ENCODE measurements at places on chromosomes 4 and X.

- DNase-seq = no peak
These were observed 80.5 kb upstream of the ADGRA3 start for GRCh38 chr4:22596409-22596808.

- no peak for DNase-seq
These were observed 69.6 kb downstream of the SPANXN4 start for GRCh38 chrX:143095321-143095720.

DNA sequence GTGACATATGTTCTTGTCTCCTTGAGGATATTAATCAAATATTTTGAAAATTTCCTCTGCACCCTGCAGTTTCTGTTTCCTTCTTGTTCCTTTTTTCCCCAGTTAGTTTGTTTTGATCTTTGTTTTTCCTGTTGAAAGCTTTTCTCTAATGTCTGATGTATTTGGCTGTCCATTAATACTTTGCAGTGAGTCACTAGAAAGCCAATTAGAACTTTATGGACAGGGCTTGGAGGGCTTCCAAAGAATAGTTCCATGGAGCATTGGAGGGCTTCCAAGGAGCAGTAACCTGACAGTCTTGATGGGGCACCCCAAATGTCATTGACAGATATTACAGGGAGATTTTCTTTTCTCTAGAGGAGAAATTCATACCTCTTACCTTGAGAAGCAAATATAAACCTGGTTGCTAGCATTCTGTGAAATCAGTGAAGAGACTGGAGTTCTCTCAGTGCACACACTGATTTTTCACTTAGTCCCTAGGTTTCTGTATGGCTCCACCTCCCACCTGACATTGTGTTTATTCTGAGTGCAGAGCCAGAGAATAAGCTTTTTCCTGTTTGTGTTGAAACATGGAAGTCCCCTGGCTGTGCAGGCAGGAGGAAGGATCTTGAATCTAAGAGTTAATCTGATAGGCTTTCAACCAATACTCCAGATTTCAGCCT is 26.5 kb downstream of the SPARCL1 start:
- no peak for DNase-seq

- DNase-seq = no peak
These were observed 334.9 kb downstream of the DCTD start for GRCh38 chr4:182582245-182582644.

- no peak for DNase-seq
These were observed 102.5 kb downstream of the GEMIN8 start for GRCh38 chrX:13927175-13927574.

- no peak for DNase-seq
These were observed 155.2 kb upstream of the MSX1 start for GRCh38 chr4:4704267-4704666.

- DNase-seq = no peak
These were observed 22.4 kb upstream of the STIM2 start for GRCh38 chr4:26837993-26838842.

DNA sequence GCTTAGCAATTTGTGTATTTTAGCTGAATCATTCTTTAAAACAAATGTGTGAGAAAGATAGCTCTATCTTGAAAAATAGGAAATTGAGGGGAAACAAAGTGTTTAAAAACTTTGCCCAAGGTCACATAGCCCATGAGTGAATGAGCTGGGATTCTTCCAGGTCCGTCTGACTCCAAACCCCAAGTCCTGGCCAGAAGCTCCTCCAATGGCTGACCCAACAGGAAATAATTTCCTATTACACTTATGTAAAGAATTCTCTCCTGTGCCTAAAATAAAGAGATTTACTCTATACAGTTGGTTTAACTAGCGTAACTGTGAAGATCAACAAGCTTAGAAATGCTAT is 287.6 kb downstream of the ARHGAP24 start:
- no peak for DNase-seq

GRCh38 chrX:2342281-2342688 is 158.5 kb downstream of the DHRSX start:
- no peak for DNase-seq

GRCh38 chr4:14627038-14627437 is 375.2 kb upstream of the CPEB2 start:
- DNase-seq = no peak

DNA sequence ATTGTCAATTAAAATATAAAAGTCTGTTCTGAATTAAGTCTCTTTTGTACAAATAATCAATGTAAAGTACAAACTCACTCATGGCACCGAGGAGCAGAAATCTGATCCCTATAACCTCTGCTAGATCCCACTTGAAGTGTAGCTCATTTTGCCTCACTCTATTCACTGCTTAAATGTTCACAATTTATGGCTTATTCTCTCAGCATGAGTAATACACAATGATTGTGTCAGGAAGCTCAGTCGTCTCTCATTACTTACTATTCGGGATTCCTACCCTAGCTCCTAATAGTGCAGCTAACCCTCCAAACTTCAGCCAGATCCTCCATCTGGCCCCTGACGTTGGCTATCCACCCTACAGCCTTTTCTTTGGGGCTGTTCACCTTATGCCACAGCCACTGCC is 4.7 kb upstream of the AMMECR1 start:
- DNase-seq = no peak

GRCh38 chrX:73765776-73766430 is 202.9 kb downstream of the CHIC1 start:
- no peak for DNase-seq

- no peak for DNase-seq
These were observed 251.6 kb downstream of the QDPR start for GRCh38 chr4:17260166-17260907.

DNA sequence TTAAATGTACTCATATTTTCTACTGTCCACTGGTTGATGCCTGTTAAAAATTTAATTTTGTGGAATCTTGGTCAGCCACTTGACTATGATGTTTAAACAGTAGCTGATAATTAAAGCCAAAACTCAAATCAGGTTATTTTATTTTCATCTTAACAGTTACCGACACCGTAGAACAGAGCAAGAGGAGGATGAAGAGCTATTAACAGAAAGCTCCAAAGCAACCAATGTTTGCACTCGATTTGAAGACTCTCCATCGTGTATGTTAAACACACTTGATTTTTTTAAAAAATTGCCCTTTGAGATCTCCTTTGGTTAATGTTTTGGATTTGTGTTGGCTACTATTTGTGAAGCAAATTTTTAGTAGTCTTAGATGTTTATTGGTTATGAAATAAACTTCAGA is 10.7 kb downstream of the SMARCA5 start:
- no peak for DNase-seq

- no peak for DNase-seq
These were observed 53.0 kb downstream of the OSTC start for GRCh38 chr4:108703370-108703769.

DNA sequence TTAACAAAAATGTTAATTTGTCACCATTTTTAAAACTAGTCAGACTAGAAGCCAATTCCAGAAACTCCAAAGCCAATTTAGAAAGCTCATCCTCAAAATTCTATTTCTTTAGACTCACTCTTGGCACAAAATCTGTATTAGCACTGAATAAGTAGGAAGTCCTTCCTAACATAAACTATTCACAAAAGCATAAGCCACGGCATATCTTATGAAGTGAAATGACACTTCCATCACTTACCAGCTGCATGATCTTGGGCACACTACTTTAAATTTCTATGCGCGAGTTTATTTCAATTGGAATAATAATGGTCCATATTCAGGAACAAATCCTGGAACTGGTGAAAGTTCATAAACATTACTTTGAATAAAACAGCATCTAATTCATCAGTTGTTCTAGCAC is 1544.0 kb downstream of the TECRL start:
- no peak for DNase-seq

GRCh38 chr4:153520801-153521329 is 54.7 kb downstream of the TMEM131L start:
- DNase-seq = no peak

DNA sequence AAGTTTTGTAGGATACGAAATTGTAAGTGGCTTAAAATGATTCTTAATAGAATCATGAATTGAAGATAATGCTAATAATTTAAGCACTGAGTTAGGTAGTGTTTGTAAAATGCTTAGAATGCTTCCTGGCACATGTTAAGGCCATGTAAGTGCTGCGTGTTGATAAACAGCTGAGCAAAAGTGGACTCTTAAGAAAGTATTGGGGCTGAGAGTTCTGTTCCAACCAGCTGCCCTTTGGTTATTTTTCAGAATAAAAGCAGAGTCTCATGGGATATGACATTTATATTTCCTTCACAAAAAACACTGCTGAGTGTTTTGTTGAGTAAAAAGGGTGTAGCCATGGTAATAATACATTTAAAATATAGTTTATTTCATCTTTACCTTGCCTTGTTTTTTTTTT is 42.5 kb downstream of the HTT start:
- DNase-seq = no peak

GRCh38 chr4:38491854-38492478 is 172.0 kb upstream of the KLF3 start:
- no peak for DNase-seq

GRCh38 chr4:164888096-164888715 is 11.2 kb downstream of the APELA start:
- no peak for DNase-seq

DNA sequence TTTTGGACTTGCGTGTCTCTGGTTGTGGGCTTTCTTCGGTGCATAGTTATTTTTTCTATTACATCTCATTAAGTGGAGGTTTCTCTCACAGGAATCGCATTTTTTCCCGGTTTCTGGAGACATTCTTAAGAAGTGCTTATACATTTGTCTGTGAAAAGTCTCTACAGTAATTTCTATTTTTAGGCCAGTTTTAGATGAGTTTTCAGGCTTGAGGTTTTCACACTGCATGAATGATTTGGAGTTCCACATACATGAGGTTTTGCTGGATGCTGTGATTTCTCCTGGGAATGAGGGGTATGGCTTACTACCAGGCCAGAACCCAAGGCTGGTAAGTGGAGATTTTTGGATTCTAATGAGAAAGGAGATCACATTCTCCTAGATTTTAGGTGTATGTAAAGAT is 422.6 kb upstream of the SLIT2 start:
- DNase-seq = no peak

- DNase-seq = no peak
These were observed 90.5 kb downstream of the TBL1X start for GRCh38 chrX:9555354-9555753.

DNA sequence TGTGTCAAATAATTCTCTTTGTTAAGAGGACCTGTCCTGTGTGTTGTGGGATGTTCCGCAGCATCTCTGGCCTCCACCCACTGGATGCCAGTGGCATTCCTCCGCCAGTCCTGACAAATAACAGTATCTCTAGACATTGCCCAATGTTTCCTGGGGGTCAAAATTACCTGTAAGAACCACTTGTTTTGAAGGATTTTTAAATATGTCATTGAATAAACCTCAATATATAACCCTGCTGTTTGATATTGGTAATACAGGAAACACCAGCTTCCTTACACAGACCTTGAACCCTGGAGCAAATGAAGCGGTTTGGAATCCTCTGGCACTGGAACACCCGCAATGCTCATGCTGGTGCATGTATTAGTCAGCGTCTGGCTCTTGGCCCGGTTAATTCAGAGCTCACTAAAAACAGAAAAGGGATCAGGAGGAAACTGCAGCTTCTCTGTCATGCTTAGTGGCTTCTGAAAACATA is 101.3 kb downstream of the TBL1X start:
- no peak for DNase-seq

DNA sequence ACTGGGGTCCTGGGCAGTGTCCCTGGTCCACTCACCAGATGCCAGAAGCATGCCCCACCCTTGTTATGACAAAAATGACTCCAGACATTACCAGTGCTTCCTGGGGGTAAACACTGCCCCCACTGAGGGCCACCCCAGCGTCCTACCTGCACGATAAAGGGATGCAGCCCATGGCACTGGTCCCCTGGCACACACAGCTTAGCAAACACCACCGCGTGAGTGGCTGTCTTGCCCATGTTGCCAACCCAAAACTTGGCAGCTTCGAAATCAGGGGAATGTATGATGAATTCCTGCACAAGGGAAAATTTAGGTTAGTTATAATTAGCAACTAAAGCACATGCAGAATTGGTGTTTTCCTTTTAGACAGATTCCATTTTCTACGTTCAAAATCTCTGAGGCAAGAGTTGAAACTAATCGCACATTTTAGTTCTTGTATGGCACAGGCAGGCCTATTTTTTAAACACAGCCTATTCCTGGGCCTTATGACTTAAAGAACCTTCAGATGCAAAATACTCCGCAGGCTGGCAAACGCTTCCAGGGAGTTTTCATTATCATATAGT is 30.4 kb downstream of the ACOX3 start:
- no peak for DNase-seq

- no peak for DNase-seq
These were observed 12.3 kb downstream of the UGDH start for GRCh38 chr4:39514888-39515401.

GRCh38 chrX:135009057-135009610 is 13.2 kb downstream of the RTL8B start:
- no peak for DNase-seq

GRCh38 chr4:137608085-137608484 is 75.8 kb upstream of the PCDH18 start:
- no peak for DNase-seq

GRCh38 chr4:65651751-65652150 is 18.5 kb downstream of the EPHA5 start:
- DNase-seq = no peak

GRCh38 chrX:153885208-153885787 is 675 bp downstream of the L1CAM start:
- DNase-seq = no peak

- no peak for DNase-seq
These were observed 76.7 kb upstream of the TMEM150C start for GRCh38 chr4:82638479-82638878.

DNA sequence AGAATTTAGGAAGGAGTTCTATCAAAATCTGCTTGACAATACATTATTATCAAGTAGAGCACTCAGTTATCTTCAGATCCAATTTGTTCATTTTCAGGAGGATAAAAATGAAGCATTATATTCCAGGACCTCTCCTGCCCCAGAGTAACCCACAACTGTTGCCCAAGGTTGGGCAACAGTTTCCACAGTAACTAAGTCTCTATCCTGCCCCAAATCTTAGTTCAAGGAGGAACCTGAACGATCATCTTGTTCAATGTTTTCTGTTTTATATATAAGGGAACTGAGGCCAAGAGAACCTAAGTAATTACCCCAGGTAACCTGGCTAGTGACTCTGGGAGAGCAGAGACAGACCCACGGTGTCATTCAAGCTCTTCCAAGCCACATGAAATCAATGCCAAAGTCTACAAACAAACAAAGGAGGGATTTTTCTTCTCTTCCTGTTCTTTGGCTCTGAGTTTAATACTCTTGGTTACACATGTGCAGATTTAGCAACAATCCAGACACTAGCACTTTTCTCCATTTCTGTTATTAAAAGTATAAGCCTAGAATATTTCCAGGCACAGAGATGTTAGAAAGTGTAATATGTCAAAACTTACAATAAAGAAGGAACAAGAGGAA is 105.6 kb downstream of the C4orf51 start:
- no peak for DNase-seq

- DNase-seq = no peak
These were observed 1.2 kb downstream of the WDR44 start for GRCh38 chrX:118347131-118347530.

DNA sequence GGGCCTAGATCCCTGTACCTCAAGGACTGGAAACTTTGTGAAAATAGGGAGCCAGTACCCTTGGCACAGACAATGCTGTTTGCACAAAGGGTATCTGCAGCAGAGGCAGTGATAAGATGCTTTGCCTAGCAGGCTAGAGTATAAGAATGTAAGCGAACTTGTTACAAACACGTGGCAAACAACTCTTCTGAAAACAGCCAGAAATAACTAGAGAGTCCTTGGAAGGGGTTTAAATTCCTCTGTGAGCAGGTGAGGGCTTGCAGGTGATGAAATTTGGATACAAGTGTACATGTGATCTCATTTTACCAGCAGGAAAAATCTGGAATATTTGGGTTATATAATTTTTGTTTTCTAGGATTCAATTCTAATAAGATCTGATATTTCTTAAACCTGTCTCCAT is 18.6 kb upstream of the ACSL4 start:
- DNase-seq = no peak

Measured in stimulated activated CD8-positive, alpha-beta memory T cell treated with anti-CD3 and anti-CD28 coated beads, Interleukin-15, amount 100 ng/mL, for 4 hours (primary cell).